ENCODE measurements at places on chromosomes 5 and 9.

DNA sequence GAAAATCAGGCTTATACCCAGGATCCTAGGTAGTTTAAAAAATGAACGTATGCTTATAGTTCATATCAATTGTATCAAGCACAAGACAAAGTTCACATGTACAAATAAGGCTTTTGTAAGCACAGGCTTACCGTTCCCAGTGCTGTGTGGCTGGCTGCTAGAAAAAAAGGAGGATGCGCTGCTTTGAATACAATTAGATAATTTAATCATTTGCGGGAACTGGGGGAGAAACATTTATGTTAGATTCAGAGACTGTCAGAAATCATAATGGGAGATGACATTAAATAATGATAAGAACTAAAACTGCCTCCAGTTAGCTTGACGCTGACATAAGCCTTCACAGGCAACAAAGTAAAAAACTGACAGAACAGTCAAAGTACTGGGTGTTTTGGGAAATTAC, 93.2 kb downstream of the FNBP1 start:
- no peak for DNase-seq

DNA sequence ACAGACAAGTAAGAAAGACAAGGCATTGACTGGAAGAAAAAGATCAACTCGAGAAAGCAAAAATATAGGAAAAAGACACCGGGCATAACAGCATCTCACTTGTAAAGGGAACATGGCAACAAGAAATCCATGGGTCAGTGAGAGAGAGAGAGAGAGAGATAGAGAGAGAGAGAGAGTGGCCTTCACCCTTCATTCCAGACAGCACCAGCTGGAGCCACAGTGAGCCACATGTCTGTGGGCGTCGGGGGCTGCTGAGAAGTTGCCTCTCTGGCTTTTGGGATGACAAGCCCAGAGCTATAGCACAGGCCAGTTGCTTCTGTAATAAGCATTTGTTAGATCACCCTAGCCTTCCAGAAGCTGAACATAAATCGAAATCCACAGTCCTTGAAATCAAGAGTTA, 20.3 kb upstream of the ENC1 start:
- DNase-seq = no peak

GRCh38 chr9:21096172-21096900, 18.6 kb upstream of the IFNB1 start:
- peak; percentile 20 for DNase-seq

DNA sequence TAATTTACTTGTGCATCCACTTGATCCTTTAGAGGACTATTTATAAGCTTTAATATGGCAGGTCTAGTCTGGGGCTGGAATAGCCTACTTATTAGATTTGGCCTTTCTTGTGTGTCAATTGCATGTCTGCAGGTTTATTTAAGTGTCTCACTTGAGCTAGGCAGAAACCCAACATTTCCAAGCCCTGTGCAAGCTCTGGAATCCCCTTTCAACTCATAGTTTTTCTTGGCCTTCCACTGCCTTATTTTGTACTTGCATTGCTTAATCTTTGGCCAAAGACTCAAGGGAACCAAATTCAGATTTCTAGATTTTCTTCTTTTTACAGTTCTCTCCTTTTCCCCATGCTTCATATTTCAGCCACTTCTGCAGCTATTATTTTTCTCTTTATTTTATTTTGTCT, 102.4 kb upstream of the RFX3 start:
- no peak for DNase-seq

- DNase-seq = no peak
Observed at GRCh38 chr9:75448281-75448680, 360.0 kb downstream of the OSTF1 start.

DNA sequence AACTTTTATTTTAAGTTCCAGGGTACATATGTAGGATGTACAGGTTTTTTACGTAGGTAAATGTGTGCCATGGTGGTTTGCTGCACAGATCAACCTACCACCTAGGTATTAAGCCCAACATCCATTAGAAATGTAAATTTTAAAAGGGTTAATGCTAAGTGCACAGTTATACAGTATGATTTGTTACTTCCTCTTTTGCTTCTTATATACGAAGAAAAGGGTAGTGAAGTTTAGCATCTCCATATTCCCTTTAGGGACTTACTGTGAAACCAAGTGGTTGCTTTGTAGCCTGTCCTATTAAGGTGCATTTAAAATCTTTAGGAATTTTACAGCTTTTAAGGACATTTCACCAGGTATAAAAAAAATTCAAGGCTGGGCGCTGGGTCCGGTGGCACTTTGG, 46.4 kb downstream of the RBM27 start:
- no peak for DNase-seq

GRCh38 chr5:125348936-125349831, 602.7 kb upstream of the ZNF608 start:
- no peak for DNase-seq

DNA sequence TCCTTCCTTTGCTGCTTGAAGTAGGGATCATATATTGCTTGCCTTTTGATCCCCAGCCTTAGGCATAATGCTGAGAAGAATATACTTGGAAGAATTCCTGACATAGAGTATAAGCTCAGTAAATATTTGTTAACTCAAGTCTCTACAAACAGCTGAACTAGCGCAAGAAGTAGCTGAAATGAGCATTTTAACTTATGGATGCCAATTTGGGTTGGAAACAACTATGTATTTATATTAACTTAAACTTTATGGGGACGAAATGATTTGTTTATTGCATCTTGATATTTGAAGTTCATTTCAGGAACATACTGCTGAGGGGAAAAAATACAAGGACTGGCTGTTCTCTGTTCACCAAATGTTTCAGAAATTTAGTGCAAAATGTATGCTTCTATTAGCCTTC, 258.7 kb downstream of the CDH12 start:
- no peak for DNase-seq
